Hematopoietic multipotent progenitor cell (in vitro differentiated cells): ENCODE measurements at places on chromosomes 12 and 14.

DNA sequence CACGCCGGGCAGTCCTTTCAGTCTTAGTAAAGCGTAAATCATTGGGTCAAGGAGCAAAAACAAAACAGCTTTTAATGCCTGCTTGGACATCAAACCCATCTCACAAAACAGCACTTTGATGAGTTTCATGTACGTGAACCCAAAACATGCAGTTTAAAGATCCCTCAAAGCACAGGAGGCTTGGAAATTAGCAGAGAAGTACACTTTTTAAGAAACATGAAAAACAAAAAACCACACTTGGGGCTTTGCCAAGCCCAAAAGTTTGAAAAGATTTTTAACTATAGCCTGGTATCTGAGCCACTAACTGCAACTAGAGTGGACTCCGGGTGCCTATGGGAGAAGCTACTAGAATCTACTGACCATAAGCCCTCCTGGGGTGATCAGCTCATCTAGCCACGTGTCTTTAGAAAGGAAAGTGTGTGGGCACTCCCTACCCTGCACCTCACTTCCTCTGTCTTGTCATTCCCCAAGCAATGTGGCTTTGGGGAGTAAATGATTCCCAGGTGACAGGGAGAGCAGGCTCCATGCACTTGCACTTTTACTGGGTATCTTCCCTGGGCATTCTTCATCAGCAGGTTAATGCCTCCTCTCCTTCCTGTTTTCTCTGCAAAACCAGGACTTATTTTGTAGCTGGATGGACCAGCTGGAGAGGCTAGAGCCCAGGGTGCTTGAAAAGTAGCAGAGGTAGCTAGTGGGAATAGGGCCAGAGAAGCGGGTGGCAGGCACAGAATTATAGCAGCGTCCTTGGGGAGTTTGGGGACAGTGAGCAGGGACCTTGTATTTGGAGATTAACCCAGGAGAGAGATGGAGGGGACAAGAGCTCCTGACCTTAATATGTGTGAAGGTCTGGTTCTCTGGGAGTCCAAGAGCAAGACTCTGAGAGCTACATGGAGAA lies 339.3 kb downstream of the BCL11B start:
- no peak for DNase-seq

- no peak for DNase-seq
Observed at GRCh38 chr14:45095143-45095542, 11.2 kb downstream of the PRPF39 start.

DNA sequence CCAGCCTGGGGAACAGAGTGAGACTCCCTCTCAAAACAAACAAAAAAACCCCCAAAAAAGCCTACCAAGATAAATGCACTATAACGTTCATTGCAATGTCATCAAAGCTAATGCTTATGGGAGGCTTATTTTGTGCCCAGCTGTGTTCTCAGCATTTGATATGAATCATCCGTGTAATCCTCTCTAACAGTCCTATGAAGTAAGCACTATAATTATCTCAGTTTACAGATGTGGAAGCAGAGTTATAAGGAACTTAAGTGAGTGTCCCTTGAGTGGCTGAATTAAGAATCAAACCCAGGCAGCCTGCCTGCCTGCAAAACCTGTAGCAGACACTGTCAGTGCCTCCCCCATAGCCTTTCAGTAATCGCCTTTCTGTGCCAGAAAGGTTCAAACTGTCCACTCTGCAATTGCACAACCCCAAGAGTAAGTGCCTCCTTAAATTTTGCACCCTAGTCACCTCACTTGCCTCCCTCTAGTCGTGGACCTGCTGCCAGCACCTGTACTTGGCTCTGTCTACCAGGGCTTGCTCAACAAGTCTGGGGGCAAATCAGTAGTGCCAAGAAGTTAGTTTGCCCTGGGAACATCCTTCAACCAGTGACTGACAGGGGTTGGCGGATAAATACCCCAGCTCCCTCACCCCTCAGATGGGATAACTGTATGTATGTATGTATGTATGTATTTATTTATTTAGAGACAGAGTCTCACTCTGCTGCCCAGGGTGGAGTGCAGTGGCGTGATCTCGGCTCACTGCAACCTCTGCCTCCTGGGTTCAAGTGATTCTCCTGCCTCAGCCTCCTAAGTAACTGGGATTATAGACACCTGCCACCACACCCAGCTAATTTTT lies 23.8 kb upstream of the PPP1CC start:
- no peak for DNase-seq

GRCh38 chr12:64678248-64678647 lies 68.0 kb downstream of the RASSF3 start:
- DNase-seq: no peak

GRCh38 chr12:92183575-92183974 lies 37.9 kb upstream of the BTG1 start:
- DNase-seq: no peak

DNA sequence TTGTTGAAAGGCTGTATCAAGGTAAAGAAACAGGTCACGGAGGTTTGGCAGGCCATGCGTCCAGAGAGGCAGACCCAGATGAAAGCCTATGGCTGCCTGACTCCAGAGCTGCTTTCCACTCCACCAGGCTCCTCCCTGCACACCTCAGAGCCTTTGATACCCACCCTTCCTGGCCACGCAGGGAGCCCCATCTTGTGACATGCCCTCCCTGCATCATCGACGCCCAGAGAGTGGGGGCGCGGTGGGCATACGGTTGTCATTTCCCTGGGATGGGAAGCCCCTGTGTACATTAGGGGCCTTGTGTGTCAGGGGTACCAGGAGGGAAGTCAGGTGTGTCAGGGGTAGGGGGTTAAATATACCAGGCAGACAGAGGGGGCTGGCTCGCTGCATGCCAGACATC lies 30.3 kb upstream of the GPR68 start:
- DNase-seq: no peak

DNA sequence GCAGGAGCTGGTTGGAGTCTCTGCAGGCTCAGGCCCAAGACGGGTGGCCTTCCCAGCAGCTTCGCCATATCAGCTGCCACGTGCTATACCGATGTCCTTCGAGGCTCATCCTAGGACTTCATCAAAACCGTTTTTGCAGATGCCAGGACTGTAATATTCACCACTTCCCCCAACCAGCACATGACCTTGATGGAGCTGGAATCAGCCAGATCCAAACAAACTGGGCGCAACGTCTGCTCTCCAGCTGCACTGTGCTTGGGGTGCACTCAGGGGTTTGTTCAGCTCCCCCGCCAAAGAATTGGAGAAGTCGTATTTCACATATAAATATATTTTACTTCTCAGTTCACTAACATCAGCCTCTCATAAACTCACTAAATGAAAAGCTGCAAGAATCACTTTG lies 149.5 kb upstream of the DIO3 start:
- no peak for DNase-seq

DNA sequence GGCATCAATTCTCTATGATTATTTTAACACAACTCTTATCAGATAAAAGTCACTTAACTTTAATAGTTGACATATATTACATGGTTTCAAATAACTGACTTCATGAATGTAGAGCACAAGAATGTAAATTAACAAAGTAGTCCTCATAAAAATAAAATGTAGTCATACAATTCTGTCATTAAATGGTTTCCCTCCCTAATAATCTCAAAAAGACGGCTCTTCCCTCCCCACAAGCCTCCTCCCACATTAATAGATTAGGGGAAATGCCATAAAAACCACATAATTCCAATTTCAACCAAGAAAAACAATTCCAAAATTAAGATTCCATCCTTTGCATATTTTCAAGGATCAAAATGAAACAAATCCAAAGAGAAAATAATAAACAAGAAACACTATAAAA lies 36.7 kb downstream of the SPTLC2 start:
- no peak for DNase-seq

DNA sequence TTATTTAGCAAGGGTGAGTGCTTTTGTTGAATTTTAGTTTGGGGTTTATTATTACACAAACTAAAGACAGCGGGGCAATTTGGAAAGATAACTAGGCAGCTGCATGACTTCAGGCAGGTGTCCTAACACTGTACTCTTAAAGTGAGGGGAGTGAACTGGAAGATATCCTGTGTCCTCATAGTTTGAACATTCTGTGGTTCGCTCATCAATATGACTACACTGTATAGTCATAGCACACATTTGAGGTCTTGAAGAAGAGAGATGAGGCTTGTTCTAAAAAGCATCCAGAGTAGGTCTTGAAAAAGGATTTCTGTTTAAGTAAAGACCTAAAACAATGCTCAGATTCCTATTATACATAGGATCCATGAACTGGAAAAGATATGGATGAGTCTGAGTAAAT lies 1.7 kb upstream of the MAP3K9 start:
- no peak for DNase-seq

DNA sequence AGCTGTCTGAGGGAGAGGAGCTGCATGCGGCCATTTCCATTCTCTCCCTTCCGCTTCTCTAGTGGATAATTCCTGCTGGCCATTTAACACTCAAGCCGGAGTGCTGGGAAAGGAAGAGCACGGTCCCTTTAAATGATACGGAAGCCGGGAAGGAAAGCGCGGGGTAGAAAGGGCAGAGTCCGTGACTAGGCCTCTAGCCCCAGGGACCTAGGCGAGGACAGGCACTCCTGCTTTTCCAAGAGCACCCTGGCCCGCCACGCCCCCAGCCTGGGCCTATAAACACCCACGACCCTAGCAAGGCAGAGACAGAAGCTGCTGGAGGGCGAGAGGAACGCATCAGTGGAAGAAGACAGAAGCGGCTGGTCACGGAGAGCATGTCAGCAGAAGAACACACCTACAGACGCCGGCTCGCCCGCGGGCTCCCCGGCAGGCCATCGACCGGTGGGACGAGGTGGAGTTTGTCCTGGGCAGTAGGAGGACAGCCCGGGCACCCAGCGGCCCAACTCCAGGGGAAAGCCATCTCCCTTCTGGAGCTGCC lies 1206.6 kb upstream of the TMEM132C start:
- no peak for DNase-seq

DNA sequence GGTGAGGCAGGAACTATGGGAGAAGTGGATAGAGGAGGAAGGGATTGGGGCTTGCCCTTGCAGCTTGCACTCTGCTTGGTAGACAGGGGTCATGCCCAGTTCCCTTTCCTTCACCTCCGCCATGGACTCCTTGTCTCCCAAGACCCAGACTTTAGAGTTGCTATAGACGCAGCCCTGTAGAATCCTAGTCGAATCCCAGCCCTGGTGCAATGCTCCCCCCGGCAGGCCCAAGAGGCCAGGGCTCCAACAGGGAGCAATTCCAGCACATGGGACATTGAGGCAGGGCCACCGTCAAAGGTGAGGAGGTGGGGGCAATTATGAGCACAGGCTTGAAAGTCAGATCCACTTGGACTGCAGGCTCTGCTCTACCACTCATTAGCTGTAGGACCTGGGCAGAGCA lies 29.5 kb upstream of the BCDIN3D start:
- no peak for DNase-seq

GRCh38 chr14:91009501-91010152 lies 50.8 kb downstream of the RPS6KA5 start:
- peak; percentile 69 for DNase-seq

- DNase-seq: no peak
Observed at GRCh38 chr12:66633676-66634075, 45.2 kb downstream of the GRIP1 start.

DNA sequence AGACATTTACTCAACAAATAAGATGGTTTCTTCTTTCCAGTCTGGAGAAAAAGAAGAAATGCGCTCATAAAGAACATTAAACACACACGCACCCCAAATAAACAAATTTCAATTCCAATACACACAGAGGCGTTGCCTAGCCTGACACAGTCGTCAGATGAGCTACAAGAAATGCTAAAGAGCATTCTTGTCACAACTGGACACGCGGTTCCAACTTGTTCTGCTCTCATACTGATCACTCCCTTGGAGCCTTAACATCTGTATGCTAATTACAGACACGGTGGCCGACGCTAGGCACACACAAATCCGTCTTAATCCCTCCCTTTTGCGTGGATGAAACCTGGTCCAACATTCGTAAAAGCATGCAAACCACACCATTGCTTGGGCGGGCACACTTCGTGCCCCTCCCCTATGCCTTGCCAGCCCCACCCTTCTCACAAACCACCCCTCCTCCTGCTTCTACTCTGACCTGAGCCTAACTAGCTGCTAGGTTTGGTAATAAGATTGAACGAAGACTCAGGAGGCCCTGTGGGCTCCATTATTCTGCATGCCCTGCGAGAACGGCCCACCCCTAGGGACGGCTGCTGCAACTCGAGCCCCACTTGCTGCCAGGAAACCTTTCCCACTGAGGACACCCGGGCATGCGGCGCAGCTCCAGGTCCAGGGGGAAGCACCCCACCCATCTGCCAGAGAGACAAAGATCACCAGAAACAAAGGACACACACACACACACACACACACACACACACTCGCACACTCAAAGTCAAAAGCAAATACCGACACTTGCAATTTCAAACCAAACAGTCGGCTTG lies 1.2 kb downstream of the KCNK10 start:
- DNase-seq: no peak

DNA sequence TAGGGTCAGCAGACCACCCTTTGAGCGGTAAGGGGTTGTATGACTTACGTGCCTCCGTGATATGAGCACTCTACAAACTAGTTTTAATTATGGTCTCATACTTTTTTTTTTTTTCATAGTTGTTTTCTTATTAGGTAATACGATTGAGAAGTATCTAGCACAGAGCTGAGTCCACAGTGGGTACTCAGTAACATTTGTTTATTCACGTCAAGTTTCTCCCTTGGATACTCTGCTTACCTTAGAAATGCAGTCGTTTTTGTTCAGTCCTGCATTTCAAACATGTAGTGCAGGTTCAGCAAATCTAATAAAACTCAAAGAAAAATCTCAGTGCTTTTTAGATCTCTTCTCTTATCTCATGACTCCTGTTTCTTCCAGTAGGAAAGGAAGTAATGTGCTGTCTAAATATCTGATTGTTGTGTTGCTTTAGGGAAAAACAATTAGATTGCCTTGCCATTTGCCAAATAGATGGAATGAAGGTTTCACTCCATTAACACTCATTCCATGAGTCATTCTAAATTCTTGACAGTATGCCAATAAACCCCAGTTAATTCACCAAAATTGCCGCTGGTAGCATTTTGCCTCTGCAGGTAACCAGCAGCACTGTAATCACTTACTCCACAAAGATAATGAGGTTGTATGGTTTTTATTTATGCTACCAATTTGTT lies 118.9 kb downstream of the PTCSC3 start:
- no peak for DNase-seq

- DNase-seq: no peak
Observed at GRCh38 chr14:94066089-94066676, 14.8 kb downstream of the DDX24 start.

DNA sequence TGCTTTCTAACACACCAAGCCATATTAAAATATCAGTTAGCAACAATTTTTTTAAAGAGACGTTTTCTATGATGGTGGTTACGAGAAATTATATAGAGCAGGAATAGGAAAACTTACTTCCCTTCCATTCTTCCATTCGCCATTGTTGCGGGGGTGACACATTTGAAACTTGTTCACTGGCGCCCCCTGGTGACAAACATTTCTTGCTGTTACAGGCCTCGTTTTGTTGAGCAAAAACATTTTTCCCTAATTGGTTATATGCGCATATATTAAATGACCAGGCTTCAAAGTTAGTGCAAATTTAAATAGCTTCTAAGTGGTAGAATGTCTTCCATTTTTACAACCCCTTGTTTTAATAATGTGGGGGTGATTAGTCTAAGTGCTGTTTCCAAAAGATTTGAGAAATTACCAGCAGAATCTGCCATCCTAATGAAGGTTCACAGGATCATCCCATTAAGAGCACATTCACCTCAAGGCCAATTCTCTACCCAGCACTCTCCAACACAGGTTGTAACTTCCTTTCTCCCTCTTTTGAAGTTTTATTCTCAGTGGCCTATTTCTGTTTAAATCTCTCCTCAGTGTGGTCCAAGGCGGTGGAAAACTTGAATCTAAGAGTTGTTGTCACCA lies 1124.7 kb downstream of the FLRT2 start:
- peak; percentile 78 for DNase-seq

GRCh38 chr12:6302621-6303020 lies 7.9 kb upstream of the PLEKHG6 start:
- DNase-seq: no peak
